Amniotic stem cell (primary cell): ENCODE measurements at places on chromosomes 2 and 18.
A peak's percentile ranks its signal among the peaks of the same experiment; 100 is the strongest.

DNA sequence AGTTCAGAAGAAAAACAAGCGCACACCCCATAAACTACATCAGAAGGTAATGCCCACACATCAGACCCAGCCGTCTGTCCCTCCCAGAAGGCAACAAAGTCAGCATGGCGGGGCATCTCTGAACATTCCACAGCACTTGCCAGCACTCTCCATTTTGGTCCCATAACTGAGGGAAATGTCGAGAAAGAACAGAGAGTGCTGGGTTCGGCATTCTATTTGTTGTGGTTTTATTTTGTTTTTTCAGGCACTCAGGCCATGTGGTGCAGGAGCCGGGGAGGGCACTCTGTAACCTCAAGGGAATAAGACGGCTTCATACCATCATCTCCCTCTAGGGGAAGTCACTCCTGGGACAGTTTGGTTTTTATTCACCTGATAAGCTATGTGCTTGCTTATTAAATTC lies 156.0 kb downstream of the SEPTIN10 start:
- DNase-seq = no peak

DNA sequence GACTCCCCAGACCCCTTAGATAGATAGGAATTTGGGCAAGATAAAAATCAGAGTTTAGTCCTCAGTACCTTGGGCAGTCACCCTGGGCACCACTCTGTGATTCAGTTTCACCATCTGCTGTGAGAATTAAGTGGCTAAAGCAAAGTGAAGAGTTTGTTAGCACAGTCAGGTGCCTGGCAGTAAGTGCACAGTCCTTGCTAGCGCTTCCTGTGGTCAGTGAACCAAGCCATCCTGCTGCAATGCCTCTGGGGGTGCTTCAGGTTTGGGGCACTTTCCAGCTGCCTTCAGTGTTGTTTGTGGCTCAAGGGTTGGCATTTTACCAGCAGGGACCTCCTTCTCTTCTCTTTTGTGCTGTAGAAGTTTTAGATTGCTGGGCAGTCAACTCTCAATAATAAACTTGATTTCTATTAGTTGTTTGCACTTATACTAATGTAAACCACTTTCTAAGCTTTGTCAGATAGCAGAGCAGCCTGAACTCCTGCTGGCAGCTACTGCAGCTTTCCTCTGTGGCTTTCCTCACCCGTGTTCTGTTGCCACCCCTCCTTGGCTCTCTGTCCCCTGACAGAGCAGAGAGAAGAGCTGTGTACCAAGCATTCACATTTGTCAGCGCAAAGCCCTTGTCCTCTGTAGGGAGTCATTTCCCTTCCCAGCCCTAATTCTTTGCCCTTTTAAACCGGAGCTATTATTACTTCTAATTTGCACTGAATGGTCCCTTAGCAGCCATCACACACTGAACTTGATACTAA lies 48.4 kb upstream of the RMP24 start:
- DNase-seq = no peak

GRCh38 chr18:76367168-76368125 lies 127.6 kb downstream of the ZNF516 start:
- no peak for DNase-seq

DNA sequence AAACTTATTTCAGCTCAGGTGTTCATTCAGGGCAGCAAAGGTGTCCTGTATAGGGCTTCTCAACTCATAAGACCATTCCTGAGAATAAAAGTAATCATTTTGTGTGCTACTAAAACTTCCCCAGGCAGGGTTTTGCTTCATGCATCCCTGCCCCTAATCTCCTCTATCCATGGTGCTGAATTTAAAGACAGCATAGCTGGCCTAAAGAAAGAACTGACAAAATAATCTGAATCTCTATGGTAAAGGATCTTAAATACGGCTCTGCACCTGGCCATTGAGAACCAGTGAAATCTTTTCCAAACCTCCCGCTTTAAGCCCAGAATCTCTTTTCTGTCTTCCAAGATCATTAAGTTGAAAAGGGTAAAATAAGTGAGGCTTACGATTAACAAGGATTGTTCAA lies 292.1 kb upstream of the KLHL29 start:
- DNase-seq = peak; percentile 8

GRCh38 chr18:59874166-59874565 lies 25.6 kb upstream of the PMAIP1 start:
- peak; percentile 65 for DNase-seq

DNA sequence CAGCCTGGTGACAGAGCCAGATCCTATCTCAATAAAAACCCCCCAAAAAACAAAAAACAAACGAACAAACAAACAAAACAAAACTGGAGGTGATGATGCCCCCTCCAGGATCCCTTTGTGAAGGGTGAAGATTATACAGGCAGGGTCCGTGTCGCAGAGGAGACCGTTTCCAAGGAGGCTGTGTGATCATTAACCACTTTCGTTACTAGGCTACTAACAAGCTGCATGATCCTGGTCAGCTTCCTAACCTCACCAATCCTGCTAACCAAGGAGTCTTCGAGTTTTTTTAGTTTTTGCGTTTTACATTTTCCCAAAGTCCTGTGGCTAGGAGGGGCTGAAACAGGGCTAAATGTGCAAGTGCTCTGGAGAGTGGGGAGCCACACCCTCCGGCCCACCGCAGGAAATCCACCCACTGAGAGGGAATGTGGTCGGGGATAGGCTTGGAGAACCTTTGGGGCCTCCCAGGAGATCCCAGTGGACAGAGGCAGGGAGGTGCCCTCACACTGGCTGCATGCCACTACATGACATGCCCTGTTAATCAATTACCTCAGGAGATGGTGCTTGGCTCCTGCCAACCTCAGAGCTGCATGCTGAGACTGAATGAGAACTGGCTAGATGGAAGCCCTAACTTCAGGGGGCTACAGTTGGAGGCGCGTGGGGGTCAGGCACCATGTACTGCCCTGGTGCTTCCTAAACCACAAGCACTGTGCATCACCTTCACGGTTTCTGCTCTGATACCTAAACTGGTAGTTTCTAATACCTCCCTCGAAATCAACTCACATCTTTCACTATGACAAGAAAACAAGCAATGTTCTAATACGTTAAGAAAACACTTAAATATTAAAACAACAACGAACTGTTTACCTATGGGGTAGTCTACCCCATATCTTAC lies 67.5 kb upstream of the RGPD5 start:
- no peak for DNase-seq

DNA sequence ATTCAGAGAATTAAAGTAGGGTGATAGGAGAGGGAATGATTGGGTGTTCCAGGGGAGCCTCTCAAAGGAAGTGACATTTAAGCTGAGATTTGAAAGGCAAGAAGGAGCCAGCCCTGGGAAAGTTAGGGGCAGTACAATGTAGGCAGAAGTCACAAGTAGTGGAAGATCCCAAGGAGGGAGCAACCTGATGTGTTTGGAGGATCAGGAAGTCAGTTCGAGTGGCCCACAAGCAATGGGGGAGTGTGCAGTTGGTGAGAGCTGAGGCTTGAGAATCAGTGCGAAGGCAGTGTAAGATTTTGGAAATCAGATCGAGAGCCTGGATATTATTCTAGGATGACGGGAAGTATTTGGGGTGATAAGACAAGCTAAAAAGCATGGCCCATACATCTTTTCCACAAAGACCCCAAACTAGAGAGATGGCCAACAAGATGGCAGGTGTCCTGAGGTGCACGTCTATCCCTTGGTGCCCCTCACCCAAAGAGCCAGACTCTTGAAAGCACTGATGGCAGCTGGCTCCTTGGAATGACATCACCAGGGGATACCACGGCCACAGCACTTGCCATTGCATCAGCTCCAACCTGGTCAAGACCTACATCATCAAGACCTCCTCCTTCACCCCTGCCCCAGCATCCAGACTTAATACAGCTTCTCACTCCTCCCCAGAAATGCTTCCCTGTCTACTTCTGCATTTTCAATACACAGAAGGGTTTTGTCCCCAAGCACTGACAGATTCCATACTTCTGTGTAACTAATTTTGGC lies 127.3 kb downstream of the BCL2 start:
- no peak for DNase-seq

DNA sequence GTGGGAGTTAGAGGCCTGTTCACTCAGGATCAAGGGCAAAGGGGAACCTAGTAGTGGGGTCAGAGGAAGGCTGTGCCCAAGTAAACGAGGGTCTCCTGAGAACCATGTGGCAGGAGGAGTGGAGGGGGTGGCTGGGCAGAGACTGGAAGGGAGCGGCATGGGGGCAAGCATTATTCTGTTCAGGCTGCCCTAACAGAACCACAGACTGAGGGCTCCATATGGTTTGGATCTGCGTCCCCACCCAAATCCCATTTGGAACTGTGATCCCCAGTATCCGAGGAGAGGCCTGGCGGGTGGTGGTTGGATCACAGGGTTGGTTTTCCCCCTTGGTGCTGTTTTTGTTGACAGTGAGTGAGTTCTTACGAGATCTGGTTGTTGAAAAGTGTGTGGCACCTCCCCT lies 287.0 kb downstream of the PHLPP1 start:
- no peak for DNase-seq

DNA sequence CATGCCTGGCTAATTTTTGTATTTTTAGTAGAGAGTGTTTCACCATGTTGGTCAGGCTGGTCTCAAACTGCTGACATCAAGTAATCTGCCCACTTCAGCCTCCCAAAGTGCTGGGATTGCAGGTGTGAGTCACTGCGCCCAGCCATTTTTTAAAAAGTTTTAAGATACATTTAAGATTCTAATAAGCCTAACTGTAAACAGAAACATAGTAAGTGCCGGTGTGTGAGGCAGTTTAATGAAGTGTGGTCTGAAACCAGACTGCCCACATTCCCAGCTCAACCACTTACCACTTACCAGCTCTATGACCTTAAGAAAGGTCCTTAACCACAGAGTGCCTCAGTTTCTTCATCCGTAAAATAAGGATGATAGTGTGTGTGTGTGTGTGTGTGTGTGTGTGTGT lies 42.4 kb downstream of the TMEM237 start:
- no peak for DNase-seq

DNA sequence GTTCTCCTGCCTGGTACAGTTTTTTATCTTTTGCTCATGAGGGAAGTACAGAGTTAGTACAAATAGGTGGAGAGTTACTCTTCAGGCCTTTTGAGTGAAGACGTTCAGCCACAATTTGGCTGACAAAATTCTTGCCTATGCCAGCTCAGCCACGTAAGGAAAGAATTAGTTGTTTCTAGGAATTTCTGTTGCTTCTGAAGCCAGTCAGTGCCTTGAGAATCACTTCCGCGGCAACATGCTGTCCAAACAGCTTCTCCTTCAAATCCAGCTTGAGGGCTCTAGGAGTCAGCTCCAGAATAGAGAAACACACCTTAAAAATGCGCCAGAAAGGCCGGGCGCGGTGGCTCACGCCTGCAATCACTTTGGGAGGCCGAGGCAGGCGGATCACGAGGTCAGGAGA lies 27.5 kb downstream of the M1AP start:
- DNase-seq = no peak

DNA sequence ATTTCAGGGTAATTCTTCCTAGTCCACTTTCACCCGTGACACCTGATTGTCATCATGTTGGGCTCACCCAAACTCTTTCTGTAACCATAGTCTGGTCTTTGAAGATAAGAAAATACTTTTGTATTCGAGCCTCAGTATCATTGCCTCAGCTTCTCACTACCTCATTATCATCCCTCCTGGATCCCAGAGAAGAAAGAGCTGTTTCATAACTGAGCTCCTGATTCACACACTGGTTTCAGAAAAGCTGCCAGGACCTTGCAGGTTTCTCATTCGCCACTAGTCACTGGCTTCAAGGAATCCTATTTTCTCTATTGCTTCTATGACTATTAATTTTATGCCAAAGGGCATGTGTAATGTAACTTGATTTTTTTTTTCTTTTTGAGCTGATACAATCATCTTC lies 2.9 kb upstream of the CRIM1 start:
- DNase-seq = no peak

- DNase-seq = no peak
These were observed 258.3 kb downstream of the CYRIA start for GRCh38 chr2:16407358-16407757.

GRCh38 chr2:54809819-54810218 lies 86.4 kb downstream of the EML6 start:
- DNase-seq = no peak

- DNase-seq = no peak
These were observed 63.2 kb upstream of the ACAA2 start for GRCh38 chr18:49876536-49876935.

DNA sequence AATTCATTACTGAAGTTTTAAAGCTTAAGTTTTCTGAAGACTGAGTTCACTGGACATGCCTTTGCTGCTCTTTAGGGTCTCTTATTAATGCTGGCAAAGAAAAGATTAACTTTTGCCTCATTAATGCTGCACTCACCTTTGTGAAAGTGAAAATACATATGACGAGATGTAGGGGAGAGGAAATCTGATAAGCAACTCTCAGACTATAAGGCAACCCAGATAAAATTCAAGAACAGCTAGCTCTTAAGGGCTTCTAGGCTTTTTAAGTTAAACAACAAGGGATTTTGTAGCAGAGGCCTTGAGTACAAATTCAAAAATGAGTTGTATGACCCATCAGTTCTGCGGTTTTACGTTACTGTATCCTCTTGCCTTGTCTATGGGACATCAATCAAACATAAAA lies 143.7 kb downstream of the USP34 start:
- no peak for DNase-seq

- DNase-seq = no peak
These were observed 10.8 kb downstream of the GALNT1 start for GRCh38 chr18:35592298-35592697.

- no peak for DNase-seq
These were observed 70.6 kb downstream of the GDF7 start for GRCh38 chr2:20737505-20737904.

DNA sequence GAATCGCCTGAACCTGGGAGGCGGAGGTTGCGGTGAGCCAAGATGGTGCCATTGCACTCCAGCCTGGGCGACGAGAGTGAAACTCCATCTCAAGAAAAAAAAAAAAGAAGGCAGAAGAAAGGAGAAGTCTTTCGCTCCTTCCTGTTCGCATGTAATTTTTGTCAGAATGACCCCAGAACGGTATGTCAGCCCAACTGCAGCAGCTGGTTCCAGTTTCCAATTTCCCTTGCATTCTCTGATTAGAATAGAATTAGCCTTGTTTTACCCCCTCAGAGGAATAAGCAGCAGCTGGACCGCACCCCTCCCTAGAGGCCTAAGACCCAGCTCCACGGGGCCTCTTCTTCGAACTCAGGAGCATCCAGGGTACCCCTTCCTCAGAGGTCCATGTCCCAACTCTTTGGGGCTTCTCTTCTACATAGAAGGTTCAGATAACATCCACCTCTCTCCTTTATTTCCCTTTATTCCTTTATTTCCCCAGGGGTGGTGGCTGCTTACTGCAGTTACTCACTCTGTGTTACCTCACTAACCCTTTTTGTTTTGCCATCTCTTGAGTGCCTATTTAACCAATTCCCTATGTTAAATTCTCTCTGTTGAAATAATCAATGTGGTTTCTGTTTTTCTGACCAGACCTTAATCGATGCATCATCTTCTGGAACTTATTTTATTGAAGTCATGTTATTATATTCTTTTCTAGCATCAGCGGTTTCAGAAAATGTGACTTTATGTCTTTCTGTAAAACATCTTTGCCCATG lies 7.2 kb upstream of the PUM2 start:
- DNase-seq = no peak

- no peak for DNase-seq
These were observed 2.0 kb downstream of the RDH14 start for GRCh38 chr2:18558458-18558857.

GRCh38 chr2:127968610-127969339 lies 59.1 kb downstream of the SAP130 start:
- no peak for DNase-seq

- no peak for DNase-seq
These were observed 29.4 kb downstream of the HADHB start for GRCh38 chr2:26274058-26274613.
